ENCODE measurements at places on chromosomes 5 and 9.
A peak's percentile ranks its signal among the peaks of the same experiment; 100 is the strongest.

DNA sequence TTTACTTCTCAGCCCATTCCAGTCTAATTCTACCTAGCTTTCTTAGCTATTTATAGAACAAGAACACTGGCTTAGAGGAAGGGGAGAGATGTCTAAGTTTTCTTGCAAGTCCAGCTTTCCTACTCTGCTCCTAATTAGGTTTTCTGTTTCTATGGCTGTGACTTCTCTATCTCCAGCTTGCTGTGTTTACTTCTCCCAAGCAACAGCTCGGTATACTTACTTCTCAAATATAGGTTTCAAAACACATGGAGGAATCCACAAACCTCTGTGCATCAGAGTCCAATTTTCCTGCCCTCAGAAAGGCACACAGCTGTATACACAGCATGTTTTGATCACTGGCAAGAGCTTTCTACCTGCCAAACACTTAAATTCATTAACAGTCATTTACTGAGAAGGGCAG lies 17.4 kb upstream of the HMGCR start:
- DNase-seq = no peak

DNA sequence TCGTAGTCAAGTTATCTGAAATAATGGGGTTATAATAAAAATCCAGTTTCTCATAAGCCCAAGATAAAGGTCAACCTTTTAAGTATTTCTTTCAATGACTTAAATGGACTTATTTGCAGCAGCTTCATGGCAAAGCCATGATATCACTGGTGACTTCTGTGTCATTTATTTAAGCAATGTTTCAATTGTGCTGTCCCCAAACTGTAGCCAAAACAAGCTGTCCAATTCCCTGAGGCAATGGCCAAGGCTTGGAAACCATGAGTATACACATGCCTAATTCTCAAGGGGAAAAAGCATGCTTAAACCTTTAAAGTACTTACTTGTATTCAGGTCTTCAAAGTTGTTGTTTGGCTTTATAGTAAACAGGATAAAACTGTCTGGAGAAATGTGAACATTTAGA lies 376.4 kb upstream of the TNC start:
- no peak for DNase-seq

DNA sequence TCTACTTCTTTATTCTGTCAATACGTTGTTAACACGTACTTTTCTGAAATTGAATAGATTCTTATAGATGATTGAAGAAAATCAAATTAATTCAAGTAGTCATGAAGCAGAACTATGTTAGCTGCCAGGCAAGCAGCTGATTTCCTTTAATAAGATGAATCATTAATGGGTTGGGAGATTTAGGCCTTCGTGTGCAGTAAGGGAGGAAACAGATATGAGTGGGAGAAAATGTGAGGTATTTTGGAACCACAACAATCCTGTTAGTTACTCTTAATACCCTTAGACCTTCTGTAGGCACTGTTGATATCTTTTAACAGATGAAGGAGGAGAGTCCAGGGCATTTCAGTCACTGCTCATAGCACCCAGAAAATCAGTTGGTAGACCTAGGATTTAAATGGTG lies 121.0 kb downstream of the AOPEP start:
- no peak for DNase-seq

DNA sequence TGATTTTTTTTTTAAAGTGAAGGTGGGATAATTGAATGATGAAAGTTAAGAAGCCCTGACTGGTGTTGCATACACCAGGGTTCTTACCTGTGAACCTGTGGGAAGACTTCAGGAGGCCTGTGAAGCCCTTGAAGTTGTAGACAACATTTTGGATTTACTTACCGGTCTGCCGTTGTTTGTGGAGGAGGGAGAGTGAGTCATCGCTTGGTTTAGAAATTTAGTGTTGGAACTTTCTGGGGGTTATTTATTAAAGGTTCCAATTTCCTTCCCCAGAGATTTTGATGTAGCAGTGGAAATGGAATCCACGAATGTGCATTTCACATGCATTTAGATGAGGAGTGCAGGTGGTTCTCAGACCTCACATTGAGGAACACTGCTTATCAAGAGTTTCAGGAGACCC lies 49.6 kb downstream of the ARHGAP26 start:
- no peak for DNase-seq

DNA sequence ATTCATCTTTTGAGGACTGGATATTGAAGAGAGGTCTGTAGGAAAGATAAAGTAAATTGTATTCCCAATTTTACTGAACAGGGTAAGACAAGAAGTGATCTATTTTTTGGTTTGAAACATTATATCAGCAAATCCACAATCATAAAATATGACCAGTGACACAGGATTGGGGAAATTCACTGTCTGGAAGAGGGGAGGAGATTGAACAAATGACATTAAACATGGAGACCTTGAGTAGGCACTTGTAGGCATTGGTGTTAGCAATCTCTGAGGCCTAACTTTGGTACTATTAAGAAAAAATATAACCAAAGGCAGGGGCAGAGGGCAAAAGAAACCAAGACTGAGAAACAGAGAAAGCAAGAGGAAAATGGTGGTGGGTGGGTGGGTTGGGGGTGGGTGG lies 132.6 kb upstream of the TMEM161B start:
- DNase-seq = no peak

DNA sequence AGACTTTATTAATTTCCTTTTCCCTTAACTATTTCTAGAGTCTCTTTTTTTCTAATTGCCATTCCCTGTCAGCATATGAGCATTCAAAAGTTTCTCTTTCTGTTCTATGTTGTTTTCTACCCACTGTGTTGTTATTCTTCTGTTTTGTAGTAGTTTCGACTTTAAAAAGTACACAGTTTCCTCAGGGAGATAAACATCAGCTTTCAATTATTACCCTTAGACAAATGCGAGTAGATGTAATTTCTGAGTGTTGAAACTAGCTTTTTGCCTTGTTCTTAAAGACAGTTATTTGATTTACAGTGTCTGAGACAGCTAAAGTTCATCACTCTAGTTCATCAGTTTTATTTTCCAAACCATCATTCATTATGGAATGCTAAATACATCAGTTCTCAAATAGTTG lies 19.5 kb downstream of the MTREX start:
- no peak for DNase-seq

DNA sequence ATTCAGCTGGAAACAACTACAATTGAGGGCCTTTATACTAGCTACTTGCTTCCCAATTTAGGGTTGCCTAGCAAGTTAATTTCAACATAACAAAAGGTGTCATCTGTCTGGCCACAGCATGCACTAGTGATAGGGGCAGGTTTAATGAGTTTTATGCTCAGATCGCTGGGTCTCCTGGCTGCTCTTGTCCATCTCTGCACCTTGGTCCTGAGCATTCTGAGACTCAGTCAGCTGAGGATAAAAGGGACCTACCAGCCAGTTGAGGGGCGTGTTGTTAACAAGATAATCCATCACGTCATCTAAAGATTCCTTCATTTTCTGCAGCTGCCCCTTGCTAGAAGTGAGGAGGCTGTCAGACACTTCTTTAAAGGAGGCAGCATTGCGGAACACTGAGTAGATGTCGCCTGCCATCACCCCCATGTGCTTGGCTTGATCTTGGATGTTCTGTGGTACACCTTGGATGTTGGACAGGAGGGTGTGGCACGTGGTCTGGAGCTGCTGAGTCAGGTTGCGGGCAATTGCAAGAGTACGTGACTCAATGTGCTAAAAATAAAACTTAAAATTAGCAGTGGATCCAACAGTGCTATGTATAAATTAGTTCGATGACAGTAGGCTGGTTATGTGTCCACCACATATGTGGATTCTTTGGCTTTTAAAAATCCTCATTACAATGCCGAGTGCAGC lies 11.0 kb downstream of the PLIN2 start:
- DNase-seq = no peak

- peak; percentile 87 for DNase-seq
These were observed at the start of gene POC5 for GRCh38 chr5:75717082-75717922. Gene POC5 (minus strand): TSS chr5:75717437. CDS start chr5:75712937, 4,500 bp downstream.

DNA sequence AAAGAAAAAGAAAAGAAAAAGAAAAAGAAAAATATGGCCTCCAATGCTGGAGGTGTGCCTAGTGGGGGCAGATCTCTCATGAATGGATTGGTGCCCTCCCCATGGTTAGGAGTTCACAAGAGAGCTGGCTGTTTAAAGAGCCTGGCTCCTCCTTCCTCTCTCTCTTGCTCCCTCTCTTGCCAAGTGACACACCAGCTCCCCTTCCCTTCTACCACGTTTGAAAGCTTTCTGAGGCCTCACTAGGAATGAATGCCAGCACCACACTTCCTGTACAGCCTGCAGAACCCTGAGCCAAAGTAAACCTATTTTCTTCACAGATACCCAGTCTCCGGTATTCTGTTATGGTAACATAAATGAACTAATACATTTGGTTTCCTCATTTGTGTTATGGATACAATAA lies 14.4 kb upstream of the GALNT10 start:
- no peak for DNase-seq

DNA sequence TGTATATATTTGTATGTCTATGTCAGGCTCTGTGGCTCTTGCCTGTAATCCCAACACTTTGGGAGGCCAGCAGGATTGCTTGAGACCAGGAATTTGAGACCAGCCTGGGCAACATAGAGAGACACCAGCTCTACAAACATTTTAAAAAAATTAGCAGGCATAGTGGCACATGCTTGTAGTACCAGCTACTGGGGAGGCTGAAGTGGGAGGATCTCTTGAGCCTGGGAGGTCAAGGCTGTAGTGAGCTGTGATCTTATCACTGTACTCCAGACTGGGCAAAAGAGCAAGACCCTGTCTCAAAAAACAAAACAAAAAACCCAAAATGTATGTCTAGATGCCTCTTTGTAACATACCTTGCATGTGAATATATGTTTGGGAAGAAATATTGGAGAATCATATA lies 15.8 kb downstream of the ARRDC3 start:
- no peak for DNase-seq

- DNase-seq = no peak
These were observed 43.9 kb upstream of the ARAP3 start for GRCh38 chr5:141725891-141726290.

DNA sequence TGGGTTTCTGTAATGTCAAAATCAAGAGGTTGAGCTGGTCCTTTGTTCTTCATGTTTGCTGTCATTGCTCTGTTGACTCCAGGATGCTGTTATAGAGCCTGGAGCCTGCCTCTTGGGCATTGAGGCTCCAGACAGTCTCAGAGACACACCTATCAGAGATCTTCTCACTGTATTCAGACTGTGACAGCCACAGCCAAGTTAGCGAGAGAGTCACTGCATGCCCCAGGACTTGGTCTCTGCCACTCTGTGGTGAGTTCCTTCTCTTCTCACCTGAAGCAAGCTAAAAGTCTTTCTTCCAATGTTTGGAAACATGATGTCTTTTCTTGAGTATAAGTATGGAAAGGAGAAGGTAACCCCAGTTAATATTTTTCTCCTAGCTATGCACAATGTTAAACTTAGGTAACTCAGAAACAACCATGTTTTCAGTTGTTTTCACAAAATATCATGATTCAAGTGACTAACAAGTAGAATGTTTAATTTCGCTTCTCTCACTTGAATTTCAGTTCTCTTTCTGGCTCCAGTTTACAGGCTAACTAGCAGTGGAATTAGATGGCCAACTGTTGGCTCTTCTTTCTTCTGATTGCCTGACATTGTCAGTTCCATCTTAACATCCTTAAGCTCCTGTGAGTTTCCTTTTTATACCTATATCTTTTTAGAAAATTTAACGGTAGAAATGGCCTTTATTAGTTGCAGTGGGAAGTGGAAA lies 20.6 kb upstream of the ZFYVE16 start:
- no peak for DNase-seq

DNA sequence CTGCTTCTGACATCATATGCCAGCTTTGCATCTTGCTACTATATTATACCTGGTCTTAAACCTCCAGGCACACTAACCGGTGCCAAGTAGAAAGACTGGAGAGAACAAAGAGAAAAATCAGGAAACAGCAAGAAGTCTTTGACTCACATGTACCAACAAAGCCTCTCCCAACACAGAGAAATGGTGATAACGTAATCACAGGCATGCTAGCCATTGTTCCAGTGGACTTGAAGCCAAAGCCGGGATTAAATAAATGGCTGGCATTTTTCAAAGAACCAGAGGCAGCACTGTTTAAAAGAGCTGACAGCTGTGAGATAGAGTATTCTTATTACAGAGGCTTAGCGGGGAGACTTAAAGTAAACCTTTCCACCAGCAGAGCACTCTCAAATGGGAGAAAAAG lies 148.4 kb upstream of the NFIL3 start:
- no peak for DNase-seq

DNA sequence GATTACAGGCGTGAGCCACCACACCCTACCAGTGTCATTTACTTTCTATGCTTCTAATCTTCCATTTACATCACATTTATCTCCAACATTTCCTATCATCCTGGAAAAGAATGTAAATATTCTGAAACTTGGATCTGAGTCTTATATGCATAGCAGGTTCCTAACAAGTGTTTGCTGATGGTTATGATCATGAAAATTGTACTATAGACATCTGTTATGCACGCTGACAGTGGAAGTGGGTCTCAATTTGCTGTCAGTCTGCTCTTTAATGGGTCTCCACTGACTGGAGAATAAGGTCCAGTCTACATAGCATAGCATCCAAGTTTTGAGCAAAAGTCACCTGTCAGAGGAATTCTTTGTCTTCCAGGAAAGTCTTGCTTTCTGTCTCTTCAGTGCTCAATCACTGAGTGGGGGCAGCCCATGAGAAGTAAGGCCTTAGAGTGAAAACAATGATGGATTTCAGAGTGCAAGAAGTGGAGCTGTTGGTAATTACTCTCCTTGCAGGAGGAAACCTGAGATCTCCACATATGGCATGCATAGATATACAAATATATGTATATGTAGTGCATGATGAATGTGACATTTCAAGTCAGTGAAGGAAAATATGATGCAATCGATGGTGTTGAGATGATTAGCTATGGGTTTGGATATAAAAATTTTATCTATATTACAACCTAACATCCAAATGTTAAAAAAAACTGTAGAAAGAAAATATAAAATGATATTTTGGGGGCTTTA lies 29.2 kb upstream of the MSANTD3 start:
- no peak for DNase-seq

Measured in DMS79 treated with DMSO at 0.1 percent for 48 hours (cell line).